ENCODE measurements at places on chromosomes 2 and 18.

- no peak for DNase-seq
These were observed 76.7 kb upstream of the MYCN start for GRCh38 chr2:15863494-15864175.

GRCh38 chr2:235675678-235676535, 182.1 kb downstream of the AGAP1 start:
- no peak for DNase-seq

DNA sequence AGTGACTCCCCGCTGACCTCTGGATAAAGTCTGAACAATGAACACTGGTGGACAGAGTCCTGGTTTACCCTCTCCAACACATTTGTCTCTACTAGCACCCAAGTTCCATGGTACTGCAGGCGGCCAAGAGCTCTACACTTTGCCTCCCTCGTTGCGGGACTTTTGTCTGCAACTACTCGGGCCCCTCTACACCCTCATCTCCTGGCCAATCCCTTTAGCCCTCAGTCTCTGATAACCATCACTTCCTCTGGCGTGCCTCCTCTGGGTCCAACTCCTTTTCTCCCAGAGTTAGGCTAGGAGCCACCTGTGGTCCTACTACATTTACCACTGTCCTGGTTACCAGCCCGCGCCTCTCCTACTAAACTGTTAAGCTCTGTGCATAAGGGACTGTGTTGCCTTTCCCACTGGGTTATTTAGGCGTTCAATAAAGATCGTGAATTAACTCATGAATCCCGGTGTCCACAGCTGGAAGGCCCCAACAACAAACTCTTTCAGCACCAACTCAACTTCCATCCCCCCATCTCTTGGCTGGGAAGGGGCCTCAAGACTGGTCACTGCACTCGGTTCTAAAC, 757 bp downstream of the HDHD2 start:
- DNase-seq, result no peak

- no peak for DNase-seq
These were observed 2.3 kb upstream of the GDF7 start for GRCh38 chr2:20664431-20665242.

GRCh38 chr2:222732489-222733178, 61.2 kb downstream of the MOGAT1 start:
- DNase-seq, result no peak

DNA sequence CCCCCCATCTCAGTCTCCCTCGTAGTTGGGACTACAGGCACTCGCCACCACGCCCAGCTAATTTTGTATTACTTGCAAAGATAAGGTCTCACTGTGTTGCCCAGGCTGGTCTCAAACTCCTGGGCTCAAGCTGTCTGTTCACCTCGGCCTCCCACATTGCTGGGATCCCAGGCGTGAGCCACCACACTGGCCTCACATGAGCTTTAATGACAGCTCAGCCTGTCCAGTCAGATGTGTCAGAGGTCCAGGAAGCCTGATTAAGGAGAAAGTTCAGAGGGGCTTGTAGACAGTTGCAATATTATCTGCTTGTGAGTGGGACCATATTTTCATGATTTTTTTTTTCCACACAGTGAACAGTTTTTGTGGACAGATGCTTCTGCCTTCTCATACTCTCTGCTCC, 82.0 kb downstream of the LIMS1 start:
- DNase-seq, result no peak

DNA sequence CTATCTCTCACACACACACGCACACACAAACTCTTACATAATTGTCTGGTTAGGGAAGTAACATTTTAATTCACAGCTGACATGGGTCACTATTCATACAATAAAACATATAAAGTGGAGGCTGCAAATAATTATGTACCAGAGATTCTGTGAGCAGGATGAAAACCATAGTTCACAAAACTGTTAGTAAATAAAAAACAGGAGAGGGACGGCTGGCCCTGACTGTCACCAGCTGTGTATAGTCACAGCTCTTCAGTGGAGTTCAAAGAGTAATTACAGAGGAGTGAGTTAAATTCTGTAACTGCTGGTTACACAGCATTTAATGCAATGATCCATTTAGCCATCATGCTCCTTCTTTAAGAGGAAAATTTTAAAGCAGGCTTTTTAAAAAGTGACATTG, 76.9 kb downstream of the NRXN1 start:
- DNase-seq, result no peak

DNA sequence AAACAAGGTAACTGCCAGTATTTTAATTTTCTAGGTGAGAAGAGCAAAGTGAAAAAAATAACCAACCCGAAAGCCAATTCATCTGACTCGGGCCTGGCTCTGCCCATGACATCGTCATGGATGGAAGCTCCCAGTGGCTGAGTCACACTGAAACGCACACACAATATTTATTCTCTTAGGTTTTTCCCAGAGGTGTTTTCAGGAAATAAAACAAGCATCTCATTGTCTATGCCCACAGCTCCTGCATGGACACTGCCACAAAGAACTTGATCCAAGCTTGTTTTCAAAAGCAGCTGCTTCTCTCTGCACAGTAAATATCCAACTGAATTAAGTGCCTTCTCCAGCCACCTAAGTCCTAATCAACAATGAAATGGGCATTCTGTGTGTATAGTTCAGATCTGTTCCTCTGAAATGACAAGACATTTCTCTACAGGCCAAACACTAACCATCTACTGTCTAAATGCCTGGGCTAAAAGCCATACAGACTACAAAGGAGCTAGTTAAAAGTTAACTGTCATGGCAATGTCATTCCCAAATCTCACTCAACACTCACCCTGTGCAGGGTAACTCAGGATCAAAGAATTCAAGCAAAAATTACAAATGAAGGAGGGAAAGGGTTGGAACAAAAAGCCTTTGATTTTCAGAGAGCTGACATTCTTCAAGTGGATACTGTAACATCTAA, 62.9 kb downstream of the RPL31 start:
- DNase-seq, result no peak

DNA sequence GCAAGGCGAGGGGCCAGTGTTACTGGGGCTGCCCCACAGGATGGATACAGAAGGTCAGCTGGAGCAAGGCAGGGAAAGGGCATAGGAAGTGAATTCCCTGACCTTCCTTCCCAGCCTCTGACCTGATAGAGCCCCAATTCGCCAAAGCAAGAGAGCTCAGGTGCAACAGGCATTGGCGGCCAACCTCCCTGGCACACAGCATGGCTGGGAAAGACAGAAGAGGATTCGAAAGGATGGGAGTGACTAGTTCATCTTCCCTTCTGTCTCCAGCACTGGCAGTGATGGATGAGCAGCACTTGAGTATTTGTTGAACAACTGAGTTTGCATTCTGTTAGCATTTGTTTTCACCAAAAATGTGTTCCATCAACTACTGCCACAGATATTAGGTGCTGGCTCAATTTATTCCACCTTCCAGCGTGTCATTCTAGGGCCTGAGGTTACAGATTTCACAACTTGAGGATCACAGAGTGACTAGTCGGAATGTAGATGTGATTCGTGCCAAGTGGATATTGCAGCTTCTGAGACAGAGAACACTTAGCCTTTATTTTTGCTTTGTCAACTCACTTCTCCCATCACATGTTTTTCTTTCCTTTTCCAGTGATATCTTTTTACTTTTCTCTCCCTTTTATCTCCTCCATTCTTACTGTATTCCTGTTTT, 6.2 kb downstream of the COPS8 start:
- no peak for DNase-seq
